Aortic smooth muscle cell (primary cell): ENCODE measurements at places on chromosomes 4 and X. TPM values are rescaled to one million over a fixed set of nuclear protein-coding genes. Genes with fewer than 3 reads are reported as not detected.

Gene FDCSP
- total RNA-seq = not detected in 2 replicates

Gene MAGEA4
- not detected in 2 replicates for total RNA-seq

Gene CSAG2
- not detected in 2 replicates for total RNA-seq

Gene SPANXN4
- total RNA-seq = not detected in 2 replicates

Gene ZMAT1
- total RNA-seq = 1.3 and 1.7 TPM in 2 replicates
